ENCODE measurements at places on chromosomes 1 and 21.

- DNase-seq = no peak
These were observed 1.6 kb downstream of the CYB5R1 start for GRCh38 chr1:202965422-202965821.

DNA sequence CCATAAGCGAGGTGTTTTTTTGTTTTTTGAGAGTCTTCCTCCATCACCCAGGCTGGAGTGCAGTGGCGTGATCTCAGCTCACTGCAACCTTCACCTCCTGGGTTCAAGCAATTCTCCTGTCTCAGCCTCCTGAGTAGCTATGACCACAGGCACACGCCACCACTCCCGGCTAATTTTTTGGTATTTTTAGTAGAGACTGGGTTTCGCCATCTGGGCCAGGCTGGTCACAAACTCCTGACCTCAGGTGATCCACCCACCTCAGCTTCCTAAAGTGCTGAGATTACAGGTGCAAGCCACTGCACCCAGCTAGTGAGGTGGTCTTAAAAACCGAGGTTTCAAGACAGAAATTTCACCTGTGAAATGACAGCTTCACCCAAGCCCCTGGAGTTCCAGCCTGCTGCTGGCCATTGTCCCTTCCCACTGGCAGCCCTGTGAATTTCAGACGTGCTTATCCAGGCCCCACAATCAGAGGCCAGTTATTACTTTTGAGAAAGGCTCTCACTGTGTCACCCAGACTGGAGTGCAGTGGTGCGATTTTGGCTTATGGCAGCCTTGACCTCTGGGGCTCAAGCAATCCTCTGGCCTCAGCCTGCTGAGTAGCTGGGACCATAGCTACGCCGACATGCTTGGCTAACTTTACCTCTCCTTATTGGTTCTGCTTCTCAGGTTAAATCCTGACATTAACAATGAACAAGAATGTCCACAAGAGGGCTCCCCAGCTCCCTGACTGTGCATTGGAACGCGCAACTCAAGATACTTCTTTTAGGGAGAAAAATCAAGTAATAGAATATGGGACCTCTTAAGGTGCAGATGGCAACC lies 19.4 kb downstream of the ENO1 start:
- no peak for DNase-seq

DNA sequence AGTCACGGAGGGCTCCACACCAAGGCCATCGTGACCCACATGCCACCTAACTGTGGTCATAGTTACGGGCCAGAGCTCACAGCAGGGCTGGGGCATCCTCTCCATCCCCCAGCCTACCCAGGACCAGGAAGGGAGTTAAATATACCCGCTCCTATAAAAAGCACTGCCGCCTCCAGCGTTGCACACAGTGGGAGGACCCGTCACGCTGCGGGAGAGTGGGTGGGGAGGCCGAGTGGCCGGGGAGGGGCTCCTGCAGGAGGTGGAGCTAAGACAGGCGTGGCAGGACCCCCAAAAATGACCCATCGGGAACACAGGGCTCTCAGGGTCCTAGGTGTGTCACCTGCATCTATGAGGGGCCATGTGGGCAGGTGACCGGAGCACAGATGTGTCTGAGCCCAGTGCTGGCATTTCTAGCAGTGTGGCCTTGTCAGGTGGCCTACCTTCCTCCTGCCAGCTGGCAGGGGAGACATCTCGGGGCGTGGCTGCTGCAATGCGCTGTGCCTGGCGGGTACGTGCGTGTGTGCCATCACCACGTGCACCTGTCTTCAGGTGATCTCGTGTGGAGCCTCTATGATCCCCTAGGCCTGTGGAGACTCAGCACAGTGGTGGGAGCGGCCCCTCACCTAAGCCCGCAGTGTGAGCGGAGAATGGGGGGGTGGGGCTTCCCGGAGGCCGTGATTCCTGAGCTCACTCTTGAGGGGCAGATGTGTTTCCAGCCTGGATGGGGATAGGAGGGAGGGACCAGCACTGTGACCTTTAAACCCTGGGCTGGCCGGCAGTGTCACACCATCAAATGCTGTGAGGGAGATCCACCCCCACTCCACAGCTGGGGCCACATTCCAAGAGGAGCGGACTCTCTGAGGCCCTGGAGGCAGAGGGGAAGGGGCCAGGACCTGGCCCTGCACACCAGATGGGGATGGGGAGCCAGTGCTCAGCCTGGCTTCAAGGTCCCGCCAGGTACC lies 17.7 kb downstream of the AGRN start:
- no peak for DNase-seq

DNA sequence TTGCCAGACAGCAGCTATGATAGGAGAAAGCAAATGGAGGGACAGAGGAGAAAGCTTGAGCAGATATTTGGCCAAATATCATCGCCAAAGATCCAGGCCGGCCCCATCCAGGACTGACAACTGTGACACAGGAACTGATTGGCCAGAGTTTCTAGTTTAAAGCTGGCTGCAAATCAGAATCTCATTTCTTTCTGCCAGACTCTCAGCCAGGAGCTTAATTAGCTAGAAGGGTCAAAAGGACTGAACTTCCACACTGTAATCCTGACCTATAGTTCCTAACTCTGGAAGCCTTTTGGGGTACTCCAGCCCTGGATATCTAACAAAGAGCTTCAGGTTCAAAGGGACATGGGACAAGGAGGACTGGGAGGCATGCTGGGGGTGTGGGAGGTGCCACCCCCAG lies 106.7 kb upstream of the GNG12 start:
- DNase-seq = no peak

DNA sequence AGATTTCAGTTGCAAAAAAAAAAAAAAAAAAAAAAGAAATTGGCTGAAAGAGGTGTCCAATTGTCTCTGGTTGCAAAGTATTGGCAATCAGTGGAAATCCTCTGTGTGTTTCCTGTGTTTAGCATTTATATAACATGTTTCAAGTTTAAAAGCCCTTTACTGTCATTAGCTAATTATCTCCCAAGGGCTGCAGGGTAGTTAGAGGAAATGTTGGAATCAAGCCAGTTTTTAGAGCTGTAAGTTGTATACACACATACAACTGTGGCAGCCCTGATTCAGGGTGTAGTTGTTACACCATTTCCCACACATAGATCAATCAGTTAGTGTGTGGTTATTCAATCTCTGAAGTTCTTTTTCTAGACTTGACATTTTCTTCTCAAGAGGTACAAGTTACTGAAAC lies 8.9 kb upstream of the ZNF326 start:
- no peak for DNase-seq

- DNase-seq = no peak
These were observed 99.7 kb downstream of the RIPK4 start for GRCh38 chr21:41667136-41667535.

DNA sequence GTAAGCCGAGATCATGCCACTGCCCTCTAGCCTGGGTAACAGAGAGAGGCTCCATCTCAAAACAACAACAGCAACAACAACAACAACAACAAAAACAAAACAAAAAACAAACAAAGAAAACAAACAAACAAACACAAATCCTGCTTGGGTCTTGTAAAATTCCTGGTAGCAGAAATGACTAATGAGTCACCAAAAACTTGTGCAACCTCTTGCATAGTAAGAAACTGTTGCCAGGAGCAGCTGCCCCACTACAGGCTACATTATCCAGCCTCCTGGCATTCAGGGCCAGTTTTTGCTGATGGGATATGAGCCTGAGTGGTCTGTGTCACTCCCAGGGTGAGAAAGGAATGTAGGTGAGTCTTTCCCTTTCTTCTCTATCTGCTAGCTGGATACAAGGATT lies 245.4 kb downstream of the TNR start:
- no peak for DNase-seq

GRCh38 chr1:36089393-36090121 lies 865 bp downstream of the ADPRS start:
- no peak for DNase-seq

GRCh38 chr1:225581186-225581585 lies 71.7 kb downstream of the ENAH start:
- no peak for DNase-seq

DNA sequence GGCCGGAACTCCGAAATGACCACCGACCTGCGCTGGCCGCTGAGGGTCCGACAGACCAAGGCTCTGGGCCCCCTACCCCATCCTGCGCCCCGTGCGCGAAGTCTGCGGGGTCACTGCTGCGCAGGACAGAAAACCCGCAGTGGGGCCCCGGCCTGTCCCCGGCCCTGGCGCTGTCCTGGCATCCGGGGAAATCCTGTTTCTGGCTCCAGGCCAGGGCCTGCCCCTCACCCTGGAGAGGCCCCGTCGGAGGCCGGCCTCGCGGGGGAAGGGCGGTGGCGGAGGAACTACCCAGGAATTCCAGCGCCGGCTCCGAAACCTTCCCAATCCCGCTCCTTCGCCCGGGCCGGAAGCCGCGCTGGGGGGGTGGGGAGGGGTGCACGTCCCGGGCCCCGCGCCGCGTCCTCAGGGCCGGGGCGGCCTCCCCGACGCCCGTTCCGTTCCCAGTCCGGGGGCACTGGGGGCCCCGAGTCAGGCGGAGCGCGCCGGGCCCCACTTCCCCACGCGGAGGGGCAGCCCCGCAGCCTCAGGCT lies 77.0 kb downstream of the MORN1 start:
- DNase-seq = no peak

DNA sequence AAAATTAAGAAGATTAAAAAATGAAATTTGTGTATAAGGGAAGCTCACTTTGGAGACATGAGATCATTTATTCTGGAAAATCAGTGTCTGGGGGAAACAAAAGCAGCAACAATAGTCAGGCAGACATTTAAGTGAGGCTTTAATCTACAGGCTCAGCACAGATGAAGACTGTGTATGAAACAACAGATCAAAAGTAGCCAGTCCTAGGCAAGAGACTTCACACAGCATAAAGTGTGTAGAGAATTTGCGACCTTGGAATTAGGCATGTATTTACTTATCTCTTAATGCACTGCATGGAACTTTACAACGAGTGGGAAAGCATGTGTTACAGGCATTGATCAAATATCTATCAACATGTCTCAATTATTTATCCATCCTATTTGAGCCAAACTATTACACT lies 1099.9 kb downstream of the PLA2G4A start:
- DNase-seq = no peak

GRCh38 chr1:152739841-152740240 lies 18.0 kb upstream of the KPRP start:
- DNase-seq = no peak

GRCh38 chr21:39850333-39850732 lies 16.9 kb upstream of the PCP4 start:
- no peak for DNase-seq

- DNase-seq = no peak
These were observed 4.7 kb downstream of the RIMKLA start for GRCh38 chr1:42385283-42385682.

GRCh38 chr1:80059940-80060339 lies 1053.4 kb upstream of the ADGRL4 start:
- no peak for DNase-seq

DNA sequence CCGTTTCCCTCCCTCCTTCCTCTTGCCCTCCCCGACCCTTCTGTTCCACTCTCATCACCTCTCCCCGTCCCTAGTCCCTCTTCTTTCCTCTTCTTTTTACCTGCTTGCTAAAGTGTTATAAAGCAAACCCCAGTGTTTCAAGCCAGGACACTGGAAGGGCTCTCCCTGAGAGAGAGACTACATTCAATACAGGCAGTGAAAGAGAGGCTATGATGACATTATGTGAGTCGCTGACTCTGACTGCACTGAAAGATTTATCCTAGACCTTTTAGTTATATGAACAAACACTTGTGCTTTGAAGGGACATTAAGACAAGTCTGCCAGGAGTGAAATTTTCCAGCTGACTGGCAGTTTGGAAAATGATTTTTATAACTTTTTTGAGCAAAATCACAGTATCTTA lies 155.7 kb downstream of the S1PR1 start:
- no peak for DNase-seq

DNA sequence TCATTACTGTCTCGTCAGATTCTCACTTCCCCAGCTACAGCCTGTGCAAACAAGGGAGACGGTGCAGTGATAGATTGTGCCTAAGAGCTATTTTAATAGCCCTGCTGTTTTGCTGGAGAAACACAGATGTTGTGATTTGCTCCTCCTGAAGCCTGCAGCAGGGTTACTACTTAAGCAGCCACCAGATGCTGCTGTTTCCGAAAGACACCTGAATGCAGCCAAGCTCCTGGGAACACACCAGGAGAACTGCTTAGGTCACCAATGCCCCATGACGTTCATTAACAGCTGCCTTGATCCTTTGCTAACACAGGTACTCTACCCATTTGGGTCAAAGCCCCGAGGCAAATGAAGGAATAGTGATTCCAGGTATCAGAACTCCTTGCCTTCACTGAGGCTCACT lies 411.8 kb upstream of the DAB1 start:
- no peak for DNase-seq

DNA sequence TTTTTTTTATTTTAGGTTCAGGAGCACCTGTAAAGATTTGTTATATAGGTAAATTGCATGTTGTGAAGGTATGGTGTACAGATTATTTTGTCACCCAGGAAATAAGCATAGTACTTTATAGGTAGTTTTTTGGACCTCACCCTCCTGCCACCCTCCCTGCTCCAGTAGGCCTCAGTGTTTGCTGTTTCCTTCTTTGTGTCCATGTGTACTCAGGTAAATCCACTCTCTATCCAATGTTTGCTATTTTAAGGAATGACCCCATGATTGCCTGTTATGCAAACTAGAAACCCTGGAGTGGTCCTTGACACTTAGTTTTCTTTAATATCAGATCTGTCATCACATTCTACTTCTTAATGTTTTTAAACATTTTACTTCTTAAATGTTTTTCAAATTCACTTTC lies 33.9 kb downstream of the LHX9 start:
- DNase-seq = no peak

- DNase-seq = no peak
These were observed 142.2 kb downstream of the RABGAP1L start for GRCh38 chr1:174301295-174302077.

GRCh38 chr1:68908316-68908715 lies 411.4 kb upstream of the DEPDC1 start:
- DNase-seq = no peak

- DNase-seq = no peak
These were observed 25.5 kb downstream of the PTGS2 start for GRCh38 chr1:186654741-186655140.

GRCh38 chr1:1270813-1271212 lies 2.8 kb downstream of the UBE2J2 start:
- no peak for DNase-seq

DNA sequence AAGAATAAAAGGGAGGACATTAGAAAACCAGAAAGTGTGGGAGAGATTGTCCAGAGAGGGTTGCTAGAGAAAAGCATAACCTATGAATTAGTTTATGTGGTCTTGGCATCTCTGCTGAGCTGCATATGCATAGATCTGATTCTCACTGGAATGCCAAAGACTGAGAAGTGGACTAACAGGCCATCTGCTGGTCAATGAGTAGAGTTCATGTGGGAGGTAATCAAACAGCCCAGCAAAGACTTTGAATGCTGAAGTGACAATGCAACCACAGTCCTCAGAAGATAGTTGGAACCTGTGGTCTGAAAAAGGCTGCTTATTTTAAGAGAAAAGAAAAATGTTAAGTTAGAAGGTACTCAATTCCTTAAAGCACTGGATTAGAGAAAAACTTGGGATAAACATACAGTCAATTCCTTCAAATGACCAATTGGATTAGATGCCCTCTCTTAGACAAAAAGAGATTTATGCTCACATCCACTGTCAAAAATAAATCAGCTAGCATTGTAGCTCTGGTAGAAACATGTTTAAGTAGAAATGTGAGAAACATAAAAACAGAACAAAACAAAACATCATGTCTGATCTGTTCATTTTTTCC lies 382.8 kb downstream of the AMY1C start:
- no peak for DNase-seq

GRCh38 chr1:244599937-244600350 lies 53.0 kb upstream of the DESI2 start:
- DNase-seq = no peak

Data from activated naive CD4-positive, alpha-beta T cell (primary cell).